Fibroblast of skin of right quadriceps (primary cell): ENCODE measurements at places on chromosomes 3 and 15.
A peak's percentile ranks its signal among the peaks of the same experiment; 100 is the strongest.

DNA sequence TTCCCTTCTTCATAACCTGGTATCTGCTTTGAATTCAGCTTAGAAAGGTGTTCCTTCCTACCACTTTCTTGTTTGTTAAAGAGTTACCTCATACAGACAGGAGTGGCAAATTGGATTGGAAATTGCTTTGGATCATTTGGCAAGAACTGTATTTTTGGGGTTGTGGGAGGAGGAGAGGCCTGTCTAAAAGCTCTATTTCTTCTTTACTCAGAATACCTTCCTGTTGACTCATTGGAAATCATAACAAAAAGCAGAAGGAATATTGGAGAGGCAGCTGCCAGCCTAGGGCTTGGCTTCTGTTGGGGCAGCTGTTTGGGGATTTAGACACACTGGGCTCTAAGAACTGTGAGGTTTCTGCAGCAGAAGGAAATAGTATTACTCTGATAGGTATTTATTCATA, 14.2 kb downstream of the IQGAP1 start:
- DNase-seq: peak; percentile 89

DNA sequence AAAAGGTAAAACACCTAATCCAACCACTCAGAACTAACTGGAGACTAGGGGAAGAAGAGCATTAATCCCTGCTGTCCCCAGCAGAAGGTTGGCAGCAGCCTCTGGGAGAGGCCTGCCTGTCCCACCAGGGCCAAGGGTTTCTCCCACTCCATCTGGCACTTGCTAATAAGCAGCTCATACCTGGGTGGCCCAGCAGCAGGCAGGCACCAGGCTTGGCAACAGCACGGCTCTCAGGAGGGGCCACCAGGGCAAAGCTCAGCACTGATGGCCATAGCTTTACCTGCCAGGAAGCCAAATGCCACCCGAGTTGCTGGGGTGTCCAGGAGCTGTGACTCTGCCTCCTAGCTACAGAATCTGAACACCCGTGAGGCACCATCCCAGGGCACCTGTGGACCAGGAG, 58.3 kb downstream of the BOC start:
- no peak for DNase-seq

DNA sequence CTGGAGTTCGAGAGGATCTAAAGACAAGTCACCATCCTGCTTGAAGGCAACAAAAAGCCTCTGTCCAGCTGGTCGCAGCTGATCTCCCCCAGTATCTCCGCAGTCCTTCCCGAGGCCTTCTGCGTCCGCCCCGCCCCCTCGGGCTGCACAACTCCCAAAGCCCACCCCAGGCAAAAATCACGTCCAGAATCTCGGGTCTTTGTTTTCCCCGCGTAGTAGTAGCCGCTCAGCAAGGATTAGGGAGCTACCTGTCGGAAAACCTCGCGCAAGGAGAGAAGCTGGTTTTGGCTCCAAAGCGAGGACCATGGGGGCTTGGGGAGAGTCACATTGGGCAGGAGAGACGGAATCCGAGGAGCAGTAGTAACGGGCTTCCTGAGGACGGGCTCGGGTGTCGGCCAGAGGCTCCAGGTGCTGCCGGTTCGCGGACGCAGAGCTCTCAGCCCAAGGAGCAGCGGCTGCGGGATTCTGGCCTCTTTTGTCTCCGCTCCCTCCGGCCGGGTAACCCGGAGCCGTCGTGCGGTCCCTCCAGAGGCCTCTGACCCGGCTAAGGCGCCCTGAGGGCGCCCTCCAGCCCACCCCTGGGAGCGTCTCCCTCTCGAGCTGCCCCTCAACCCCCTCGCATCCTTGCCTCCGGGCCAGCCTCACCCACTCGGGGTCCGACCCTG, 401 bp downstream of the ZSCAN29 start:
- no peak for DNase-seq

DNA sequence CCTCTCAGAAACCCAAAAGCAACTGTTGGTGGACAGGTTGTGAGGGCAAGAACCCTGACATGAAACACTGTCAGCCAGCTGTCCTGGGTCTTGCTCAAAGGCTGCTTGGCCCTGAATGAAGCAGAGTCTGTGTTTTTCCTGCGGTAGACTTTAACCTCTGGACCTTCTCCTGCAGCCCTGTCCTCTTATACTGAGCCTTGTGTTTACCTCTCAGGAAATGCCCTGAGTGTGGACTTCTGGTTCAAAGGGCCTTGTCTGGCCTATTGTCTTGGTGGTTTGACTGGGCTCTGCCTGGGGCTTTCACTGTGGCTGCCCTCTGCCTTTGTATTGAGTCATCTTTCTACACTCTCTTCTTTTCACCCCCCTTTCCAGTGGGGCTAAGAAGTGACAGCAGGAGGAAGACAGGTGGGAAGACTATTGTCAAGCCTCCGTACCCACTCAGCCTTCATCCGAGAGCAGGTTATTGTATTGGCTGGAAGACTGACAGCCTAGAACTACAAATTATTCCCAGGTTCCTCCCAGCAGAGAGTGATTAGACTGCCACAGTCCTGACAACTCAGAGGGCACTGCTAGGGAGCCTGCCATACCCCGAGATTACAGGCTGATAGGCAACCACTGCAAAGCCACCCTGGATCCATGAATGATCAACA, 3.5 kb downstream of the SEC13 start:
- DNase-seq: no peak

DNA sequence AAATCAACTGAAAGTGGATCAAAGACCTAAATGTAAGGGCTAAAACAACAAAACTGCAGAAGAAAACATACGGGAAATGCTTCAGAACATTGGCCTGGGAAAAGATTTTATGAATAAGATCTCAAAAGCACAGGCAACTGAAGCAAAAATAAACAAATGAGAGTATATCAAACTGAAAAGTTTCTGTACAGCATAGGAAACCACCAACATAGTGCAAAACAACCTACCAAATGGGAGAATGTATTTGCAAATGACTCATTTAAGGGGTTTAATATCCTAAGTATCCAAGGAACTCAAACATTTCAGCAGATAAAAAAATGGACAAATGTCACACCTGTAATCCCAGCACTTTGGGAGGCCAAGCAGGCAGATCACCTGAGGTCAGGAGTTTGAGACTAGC, 489.1 kb downstream of the ROBO1 start:
- DNase-seq: no peak

DNA sequence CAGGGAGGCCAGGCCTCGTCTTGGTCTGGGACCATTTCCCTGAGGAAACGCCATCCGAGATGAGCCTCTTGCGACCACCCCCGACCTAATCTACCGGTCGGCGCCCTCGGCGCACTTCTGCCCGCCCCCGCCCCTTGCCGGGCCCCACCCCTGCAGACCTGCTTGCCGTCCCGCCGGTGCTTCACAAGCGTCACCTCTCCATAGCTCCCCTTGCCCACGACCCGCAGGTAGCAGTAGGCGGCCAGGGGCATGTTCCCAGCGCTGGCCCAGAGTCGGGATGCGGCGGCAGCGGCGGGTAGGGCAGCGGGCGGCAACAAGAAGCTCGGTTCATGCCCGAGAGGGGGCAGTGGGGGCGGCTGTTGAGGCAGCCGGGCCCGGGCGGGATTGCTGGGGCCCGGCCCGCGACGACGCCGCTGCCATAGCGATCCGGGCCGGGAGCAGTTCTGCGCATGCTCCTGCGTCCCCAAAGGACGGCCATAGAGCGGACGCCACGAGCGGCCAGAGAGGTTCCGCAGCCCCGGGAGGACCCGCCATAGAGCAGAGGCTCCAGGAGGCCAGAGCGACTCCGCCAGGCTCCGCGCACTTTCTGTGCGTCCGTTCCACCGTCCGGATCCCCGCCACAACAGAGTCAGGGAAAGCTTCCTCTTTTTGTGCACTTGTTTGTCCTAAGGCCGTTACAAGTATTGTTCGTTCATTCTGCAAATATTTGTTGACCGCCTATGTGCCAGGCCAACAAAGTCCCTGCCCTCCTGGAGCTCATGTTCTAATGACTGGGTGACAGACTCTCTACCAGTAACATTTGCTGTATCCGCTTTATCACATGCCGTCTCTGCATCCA, at the start of gene NEK4:
Gene NEK4 (minus strand): TSS at position 445 of the 838 bp plus-strand sequence. CDS start 194 bp downstream, at position 251.
- DNase-seq: peak; percentile 88

DNA sequence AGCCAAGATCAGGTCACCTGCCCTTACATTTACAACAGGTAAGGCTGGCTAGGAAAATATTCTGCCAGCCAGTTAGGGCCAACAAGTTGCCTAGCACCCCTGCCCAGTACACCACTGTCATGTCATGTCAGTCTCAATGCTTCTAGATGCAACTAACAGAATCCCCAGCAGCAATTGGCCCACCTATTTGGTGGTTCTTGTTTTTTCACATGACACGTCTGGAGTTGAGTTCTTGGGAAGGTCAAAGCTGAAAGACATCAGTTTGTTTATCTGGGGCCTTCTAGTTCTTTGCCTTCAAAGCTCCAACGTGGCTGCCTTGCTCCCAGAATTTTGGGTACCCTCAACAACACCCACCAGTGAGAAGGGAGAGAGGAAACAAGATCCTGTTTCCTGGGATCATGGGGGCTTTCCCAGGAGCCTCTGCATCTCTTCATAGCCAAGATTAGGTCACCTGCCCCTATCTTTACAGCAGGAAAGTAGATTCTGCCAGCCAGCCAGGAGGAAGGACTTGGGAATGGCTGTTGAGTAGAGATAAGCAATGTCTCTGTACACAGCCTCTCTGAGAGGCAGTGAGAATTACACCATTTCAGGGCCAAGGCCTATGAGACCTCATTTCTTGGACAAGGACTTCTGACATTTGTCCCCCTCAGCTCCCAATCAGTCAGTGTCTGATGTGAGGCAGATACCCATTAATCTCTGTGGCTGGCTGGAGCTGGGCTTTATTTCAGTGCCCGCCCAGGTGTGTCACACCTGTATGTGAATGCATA, 8.6 kb downstream of the GPX1 start:
- DNase-seq: no peak

- peak; percentile 49 for DNase-seq
These were observed 802.6 kb upstream of the ALCAM start for GRCh38 chr3:104564045-104564643.

DNA sequence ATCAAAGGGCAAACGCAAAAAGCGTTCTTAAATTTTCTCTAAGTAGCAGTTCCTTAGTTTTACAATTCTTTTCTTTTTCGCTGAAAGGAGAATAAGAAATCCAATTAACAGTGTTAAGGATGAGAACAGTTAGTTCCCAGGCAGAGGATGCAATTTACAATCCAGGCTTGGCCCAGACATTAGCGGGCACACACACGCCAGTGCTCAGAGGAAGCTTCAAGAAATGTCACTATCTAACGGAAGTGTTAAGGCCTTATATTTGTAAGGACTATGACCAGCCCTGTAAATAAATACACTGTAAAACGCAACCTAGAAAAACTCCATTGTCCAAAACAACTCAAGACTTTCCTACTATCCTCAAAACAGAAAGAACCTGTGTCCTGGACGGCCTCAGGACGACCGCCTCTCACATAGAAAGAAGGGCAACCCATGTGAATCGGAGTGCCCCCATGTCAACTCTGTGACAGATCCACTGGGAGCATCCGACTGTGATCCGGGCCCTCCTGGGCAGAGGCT, 1.3 kb downstream of the ACAP2 start:
- peak; percentile 31 for DNase-seq
